ENCODE measurements at places on chromosomes 2 and 18.

GRCh38 chr2:120042359-120042758 lies 29.5 kb downstream of the EPB41L5 start:
- DNase-seq: no peak

GRCh38 chr2:30436859-30437435 lies 10.1 kb upstream of the LCLAT1 start:
- no peak for DNase-seq

- DNase-seq: no peak
Observed at GRCh38 chr2:29226375-29226774, 111.2 kb downstream of the CLIP4 start.

- peak; percentile 30 for DNase-seq
Observed at GRCh38 chr2:164841719-164842623, at the start of gene COBLL1. Gene COBLL1 (minus strand): TSS chr2:164841823. CDS start chr2:164841196, 627 bp downstream.

- no peak for DNase-seq
Observed at GRCh38 chr2:208375491-208376068, 31.0 kb upstream of the PTH2R start.

GRCh38 chr18:21686282-21687105 lies 18.1 kb downstream of the ABHD3 start:
- DNase-seq: peak; percentile 43

DNA sequence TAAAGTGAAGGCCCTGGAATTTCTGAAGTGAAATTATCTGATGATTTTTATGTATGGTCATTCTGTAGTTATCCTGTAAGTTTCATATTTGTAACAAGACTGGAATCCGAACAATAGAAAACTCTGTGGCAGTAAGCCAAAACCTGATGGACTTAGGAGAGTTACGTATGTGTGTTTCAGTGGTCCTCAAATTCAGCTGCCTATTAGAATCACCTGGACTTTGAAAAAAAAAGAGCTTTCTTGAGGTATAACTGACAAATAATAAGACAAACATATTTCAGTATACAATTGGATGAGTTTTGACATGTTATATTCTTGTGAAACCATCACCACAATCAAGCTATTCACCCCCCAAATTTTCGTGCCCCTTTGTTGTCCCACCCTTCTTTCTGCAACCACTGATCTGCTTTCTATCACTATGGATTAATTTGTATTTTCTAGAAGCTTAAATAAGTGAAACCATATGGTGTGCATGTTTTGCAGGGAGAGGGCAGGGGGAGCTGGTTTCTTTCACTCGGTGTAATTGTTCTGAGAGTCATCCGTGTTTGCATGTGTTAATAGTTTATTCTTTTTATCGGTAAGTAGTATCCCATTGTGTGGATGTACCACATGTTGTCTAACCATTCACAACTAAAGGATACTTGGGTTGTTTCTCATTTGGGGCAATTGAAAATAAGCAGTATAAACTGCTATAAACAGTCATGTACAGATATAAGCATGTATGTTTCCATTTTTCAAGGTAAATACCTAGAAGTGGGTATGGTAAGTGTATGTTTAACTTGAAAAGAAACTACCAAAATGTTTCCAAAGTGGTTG lies 50.2 kb upstream of the EML4 start:
- DNase-seq: peak; percentile 15

DNA sequence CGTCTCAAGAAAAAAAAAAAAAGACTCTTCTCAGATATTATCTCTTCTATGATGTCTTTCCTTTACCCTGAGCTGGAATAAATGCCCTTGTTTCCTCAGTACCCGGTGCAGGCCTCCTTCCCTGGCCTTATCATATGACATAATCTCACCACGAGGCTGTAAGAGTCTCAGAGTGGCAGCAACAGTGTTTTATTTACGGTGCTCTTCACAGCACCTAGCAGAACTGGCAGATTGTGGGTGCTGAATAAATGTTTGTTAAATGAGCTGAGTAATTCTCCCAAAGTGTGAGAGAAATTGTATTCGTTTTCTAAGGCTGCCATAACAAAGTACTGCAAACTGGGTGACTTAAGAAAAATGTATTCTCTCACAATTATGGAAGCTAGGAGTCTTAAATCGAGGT lies 82.8 kb upstream of the CD28 start:
- DNase-seq: peak; percentile 15
